ENCODE measurements at places on chromosomes 6 and 20.
A peak's percentile ranks its signal among the peaks of the same experiment; 100 is the strongest.

- peak; percentile 9 for DNase-seq
Observed at GRCh38 chr6:75503291-75503690, 9.7 kb upstream of the FILIP1 start.

DNA sequence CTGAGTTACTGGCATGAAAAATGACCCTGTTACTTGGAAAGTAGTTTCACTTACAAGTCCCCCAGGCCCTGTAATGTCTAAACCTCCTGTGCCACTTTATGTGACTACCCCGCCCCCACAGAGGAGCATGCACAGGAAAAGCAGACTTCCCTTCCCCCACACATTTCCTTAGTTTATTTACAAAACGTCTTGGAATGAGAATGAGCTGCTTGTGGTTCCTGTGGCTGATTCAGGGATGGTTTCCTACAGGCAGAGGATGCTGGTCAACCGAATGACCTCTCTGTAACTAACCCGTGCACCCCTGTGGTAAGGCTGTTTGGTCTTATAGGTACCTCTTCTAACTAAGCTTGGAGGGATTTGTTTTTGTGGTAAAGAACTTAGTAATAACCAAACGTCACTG is 28.5 kb downstream of the RSPO3 start:
- DNase-seq: peak; percentile 72

- no peak for DNase-seq
Observed at GRCh38 chr20:13340088-13340487, 119.0 kb downstream of the ISM1 start.

- DNase-seq: no peak
Observed at GRCh38 chr6:1296079-1296478, 15.8 kb upstream of the FOXQ1 start.

DNA sequence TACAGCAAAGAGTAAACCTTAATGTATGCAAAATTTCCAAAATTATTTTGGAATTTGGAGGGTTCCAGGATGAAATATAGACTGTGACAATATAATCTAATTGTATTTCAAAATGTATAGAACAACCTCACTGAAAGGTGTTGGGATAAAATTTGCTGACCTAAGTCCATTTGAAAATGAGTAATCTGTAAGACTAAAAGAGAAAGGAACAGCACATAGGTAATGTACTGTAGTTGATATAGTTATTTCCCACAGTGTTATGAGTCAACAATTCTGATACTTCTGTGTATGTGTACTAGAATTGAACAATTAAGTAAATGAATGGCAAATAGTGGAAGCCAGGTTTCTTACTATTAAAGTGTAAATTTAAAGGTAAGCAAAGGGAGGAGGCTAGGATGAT is 23.8 kb upstream of the ELOVL4 start:
- DNase-seq: no peak

DNA sequence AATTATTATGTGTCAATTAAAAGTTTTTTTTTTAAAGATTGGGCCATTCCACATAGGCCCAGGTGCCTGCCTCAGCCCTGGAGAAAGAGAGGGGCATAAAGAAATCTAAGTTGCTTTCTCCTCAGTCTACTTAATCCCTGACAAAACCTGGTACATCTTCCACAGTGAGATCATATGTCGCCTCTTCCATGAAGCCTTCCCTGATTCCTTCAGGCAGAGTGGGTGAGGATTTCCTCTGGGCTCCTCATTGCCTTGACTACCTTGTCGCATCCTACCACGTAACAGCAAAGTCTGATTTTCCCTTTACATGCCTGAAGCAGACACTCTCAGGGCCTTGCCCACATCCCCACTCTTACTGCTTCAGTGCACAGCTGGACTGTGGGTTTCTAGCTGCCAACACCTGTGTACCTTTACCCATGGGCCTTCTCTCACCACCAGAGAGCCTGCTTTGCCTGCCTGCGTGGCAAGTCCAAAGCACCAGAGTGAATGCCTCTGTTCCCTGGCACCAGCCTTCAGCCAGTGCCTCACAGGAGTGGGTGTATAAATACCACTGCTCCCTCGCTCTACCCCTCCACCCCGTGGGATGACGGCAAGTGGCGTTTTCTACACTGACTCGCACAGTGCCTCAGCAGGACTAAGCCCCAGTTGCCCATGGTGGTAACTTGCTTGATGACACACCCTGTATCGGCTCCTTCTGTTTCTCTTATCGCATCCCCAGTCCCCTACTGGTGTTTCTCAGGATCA is 68.0 kb downstream of the EYA2 start:
- no peak for DNase-seq

GRCh38 chr20:14582855-14583254 is 245.4 kb upstream of the FLRT3 start:
- DNase-seq: no peak

DNA sequence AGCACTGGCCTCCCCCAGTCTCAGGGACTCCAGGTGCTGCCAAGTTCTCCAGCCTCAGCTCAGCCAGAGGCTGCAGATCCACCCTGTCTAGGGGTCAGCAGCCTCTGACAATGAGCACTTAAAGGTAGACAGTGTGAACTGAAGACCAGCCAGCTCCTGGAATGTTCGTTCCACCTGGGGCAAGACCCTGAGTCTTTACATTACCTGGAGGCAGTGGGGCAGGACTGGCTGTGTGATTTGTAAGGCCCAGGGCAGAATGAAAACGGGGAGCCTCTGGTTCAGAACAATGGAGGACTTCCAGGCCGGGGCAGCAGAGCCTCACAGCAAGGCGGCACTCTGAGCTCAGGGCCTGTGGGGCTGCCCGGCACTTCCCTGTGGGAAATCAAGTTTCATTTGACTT is 65.0 kb downstream of the CTCFL start:
- no peak for DNase-seq

DNA sequence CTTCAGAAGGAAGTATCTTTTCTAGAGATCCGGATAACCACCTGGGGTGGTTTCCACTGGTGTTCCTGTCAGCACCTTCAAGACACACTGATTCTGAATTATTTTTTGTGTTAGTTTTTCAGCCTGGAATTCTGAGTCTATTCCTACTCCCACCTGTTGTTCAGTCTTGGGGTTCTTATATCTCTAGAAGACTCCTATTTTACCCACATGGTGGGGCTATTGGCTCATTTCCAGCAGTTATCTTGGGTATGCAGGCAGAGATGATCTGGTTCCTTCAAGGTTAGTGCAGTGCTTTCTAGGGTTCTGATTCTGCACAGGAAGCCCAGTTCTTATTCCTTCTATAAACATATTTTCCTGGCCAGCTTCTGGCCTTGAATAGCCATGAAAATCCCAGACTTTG is 175.6 kb upstream of the PDE7B start:
- peak; percentile 82 for DNase-seq

- DNase-seq: no peak
Observed at GRCh38 chr20:10454151-10454750, 19.1 kb downstream of the SLX4IP start.

DNA sequence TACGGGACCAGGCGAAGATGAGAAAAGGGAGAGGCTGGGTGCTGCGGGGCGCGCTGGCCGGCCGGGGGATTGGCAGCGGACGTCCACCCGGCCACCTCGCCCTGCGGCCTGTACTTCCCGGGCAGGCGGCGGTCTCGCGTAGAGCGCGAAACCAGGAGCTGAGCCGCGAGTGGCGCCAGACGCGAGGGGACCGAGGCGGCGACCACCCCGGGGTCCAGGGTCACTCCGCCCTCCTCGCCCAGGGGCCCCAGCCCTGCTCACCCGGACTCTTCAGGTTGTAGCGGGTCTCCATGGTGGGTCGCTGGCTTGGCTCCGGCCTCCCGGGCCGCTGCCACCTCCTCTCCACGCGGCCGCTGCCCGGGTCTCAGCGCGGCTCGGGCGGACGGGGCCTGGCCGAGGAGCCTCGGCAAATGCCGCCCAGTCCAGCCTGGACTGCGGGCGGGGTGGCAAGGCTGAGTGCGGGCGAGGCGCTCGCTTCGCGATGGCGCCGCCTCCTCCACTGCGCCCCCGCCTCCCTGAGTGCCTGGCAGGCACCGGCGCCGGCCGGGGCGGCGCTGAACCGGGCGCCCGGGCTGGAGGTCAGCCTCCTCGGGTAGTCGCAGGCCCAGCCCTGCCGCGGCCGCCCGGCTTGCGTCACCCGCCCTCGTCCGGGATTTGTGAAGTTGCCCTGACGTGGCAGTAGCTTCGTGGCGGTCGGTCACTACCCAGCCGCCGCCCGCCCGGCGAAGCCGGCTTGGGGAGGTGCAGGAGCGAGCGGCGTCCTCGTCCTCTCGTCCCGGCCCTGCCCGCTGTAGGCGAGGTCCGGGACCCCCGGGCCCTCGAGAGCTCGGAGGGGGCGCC is at the start of gene UBE2J1:
Gene UBE2J1 (minus strand): TSS at position 445 of the 840 bp plus-strand sequence. CDS start 153 bp downstream, at position 292.
- peak; percentile 94 for DNase-seq

GRCh38 chr20:14583413-14583812 is 246.0 kb upstream of the FLRT3 start:
- no peak for DNase-seq

DNA sequence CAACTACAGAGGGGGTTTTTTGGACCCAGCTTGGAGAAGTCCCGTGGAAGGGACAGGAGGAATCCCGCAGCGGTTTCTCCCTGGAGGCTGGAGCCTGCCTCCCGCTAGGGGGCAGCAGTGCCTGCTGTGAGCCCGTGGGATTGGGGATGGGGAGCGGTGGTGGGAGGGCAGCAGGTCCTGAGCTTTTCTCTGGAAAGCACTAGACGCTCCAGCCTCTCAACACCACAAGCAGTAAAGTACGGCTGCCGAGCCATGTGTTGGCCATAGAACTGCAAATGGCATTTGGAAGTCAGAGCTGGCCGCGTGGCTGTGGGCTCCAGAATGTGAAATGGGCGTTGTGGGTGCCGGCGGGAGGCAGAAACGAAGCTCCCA is 47.8 kb downstream of the GMPR start:
- peak; percentile 82 for DNase-seq

GRCh38 chr20:63074182-63074581 is 67.4 kb upstream of the BHLHE23 start:
- no peak for DNase-seq

DNA sequence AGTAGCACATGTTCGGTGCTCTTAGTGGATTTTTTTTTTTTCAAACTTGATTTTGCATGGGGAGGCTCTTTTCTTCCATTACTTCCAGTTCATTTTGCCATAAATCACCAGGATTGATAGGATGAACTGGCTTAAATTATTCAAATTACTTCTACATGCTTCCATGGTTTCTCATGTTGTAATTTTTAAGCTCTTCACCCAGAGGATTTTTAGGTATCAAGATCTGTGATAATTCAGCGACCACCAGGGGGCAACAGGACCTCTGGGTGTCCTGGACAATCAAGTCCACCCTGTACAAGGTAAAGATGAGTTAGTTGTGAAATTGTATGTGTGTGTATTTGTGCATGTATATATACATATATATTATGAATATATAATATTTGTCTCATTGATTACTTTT is 4.2 kb upstream of the EPHA7 start:
- peak; percentile 63 for DNase-seq

- no peak for DNase-seq
Observed at GRCh38 chr6:50586331-50586675, 127.0 kb upstream of the TFAP2D start.

GRCh38 chr6:162157167-162157870 is 570.2 kb downstream of the PRKN start:
- DNase-seq: no peak

- peak; percentile 17 for DNase-seq
Observed at GRCh38 chr6:110581679-110582078, 105.3 kb upstream of the SLC22A16 start.

DNA sequence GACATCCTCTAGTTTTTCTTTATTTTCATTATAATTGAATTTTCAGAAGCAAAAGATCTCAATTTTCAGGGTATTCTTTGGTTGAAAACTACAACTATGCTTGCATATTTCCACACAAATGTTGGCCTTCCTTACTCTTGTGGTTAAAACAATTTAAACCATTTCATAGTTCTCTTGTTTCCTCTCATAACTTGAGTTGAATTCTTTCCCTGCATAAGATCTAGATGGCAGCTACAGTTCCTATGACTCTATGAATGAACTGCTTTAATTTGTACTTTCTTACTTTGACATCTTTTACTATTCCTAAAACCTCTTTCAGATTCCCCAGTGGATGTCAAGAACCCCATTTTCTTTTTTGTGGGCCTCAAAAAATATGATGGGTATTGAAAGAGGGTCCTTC is 564.5 kb downstream of the NKAIN2 start:
- no peak for DNase-seq
